ENCODE measurements at places on chromosomes 16 and 17.
A peak's percentile ranks its signal among the peaks of the same experiment; 100 is the strongest.

- DNase-seq, result no peak
Observed at GRCh38 chr17:22516861-22517636, 824.7 kb downstream of the KCNJ18 start.

DNA sequence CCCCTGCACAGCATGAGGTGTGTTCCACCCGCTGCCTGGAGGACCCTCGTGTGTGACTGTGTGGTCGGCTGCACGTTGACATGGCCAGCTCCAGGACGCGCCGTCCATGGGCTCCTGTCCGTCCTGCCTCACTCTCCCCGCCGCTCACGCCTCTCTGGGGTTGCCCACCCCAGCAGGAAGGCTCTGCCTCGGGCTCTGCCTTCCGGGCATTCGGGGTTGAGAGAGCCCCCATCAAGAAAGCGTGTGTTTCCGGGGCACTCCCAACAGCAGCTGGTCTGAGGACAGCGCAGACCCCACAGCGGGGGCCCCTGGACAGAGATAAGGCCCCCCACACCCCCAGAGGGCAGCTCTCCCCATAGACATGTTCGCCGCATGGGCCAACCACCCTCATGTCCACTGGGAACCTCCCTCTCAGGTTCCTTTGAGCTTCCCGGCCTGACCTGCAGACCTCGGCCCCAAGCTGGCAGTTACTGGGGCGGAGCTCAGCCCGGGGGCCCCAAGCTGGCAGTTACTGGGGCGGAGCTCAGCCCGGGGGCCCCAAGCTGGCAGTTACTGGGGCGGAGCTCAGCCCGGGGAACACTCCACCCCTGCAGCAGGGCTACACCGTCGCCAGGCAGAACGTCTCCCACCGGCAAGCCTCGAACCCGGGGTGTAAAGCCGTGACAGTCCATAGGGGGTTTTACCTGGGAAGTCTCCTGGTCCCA is 8.4 kb upstream of the PIEZO1 start:
- peak; percentile 26 for DNase-seq

DNA sequence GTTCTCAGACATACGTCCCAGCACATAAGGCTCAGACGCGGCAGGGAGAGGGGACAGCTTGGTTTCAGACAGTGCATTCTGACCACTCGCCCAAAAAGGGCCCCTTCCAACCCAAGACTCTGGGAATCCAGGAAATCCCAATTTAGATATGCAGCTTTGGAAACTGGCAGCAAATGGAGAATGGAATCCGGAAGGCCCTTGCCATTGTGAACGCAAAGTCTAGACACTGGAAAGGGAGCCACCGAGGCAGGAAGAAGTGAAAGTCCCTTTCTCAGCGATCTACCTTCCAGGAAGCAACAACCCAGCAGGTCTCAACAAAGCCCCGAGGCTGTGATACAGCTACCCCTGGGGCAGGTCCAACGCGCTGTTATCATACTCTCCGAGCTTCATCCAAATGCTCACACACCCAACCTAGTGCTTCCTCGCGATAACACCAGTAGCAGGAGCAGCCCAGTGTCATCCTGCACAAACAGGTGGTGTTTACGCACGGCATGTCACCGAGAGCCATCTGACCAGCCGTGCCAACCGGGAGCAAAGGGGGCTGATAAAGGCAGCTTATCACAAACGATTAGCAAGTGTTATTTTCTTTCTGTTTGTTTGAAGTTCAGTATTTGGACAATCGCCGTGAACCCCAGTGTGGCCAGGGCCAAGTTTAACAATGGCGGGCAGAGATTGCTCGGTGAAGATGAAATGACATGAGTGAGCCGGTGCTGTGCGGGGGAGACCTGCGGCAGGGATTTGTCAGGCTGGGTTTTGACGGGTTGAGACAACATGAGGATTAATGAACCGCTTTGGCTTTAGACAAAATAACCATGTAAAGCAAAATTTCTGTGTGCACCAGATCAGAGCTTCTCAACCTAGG is 240.6 kb downstream of the FOXL1 start:
- no peak for DNase-seq

- DNase-seq, result no peak
Observed at GRCh38 chr16:85716680-85717038, 27.9 kb upstream of the GINS2 start.

- DNase-seq, result no peak
Observed at GRCh38 chr17:20012017-20012536, 2.9 kb downstream of the SPECC1 start.

DNA sequence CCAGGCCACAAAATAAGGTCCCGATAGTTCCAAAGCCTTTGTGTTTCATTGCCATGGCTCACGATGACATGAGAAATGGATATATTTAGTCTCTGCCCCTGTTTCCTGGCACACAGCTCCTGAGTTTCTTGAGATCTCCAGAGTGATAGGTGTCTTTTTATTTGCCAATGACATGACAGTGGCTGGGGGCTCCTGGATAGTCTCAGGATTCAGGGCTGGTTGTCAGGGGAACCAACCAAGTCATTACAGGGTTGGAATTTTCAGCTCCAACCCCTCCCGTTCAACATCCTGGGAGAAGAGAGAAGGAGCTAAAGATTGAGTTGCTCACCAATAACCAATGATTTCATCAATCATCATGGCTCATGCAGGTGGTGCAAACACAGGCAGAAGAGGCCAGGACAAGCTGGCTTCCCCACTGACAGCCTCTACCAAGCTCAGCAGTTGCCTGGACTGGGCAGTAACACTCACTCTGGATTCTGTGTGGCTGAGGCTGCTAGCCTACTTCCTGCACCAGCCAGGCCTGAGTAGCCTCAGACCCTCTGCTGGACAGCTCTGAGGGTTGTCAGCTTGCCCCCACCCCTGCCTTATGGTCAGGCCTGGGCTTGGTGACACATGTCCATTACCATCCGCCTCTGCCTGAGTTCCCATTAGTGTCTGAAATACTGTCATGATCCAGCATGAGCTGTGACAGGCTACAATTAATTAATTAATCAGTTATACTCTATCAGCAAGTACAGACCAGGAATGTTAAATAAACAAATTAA is 534.4 kb upstream of the CDH5 start:
- no peak for DNase-seq

DNA sequence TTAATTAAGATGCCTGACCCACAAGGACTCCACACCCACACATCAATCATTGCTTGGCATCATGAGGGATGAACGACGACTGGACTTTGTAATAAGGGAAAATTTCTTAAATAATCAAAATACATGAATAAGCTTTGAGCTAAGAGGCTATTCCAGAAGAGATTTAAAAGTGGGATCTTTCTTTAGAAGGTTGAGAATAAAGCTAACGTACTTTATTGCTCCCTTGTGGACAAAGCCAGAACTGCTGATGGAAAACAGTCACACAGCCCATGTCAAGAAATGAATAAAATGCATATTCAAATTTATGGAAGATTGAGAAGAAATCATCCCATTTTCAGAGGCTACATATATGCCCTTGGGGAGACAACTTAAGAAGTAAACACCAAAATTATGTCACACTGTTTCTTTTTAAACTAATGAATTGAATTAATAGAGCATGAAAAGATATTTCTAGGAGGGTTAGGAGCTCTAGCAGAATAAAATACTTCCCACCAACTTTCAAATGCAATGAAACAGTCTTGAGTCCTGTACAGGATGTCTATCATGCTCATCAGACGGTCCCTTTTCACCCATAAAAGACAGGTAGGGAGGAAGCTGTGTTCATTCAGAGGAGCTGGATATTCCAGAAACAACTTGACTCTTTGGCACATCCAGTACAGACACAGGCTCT is 60.2 kb upstream of the PHOSPHO1 start:
- DNase-seq, result no peak

GRCh38 chr17:64335486-64335885 is 55.2 kb downstream of the PECAM1 start:
- no peak for DNase-seq

DNA sequence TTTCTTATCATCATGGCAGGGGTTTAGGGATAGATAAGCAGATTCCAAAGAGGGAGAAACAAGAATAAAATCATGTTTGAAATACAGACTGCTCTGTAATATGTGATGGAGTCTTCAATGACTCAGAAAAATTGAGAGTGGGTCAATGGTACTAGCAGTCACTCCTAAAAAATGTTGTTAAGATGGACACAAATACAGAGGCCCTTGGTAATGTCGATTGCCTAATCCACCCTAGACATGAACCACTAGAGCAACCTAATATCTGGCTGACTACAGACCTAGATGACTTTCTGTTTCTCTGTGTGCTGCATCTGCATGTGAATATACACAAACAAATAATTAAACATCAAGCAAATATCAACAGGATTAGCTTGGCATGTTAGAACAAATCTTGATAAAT is 135.8 kb downstream of the CDH8 start:
- DNase-seq, result no peak
